ENCODE measurements at places on chromosomes 7 and 10.

GRCh38 chr7:18638594-18639452 is 143.3 kb downstream of the HDAC9 start:
- DNase-seq, result no peak

DNA sequence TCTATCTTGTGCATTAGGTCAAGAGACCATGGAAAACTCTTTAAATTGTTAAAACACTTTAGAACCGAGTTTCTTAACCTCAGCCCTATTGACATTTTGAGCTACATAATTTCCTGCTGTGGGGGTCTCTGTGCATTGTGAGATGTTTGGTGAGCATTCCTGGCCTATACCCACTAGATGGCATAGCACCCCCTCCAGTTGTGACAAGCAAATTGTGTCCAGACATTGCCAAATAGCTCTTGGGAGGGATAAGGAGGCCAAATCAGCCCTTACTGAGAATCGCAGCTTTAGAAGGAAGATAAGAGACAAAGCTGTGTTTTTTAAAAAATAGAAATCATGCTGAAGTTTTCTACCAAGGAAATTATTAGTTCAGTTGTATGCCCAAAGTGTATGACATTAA is 1158.5 kb upstream of the C7orf33 start:
- no peak for DNase-seq

- DNase-seq, result no peak
Observed at GRCh38 chr10:48477616-48478015, 127.3 kb downstream of the ARHGAP22 start.

DNA sequence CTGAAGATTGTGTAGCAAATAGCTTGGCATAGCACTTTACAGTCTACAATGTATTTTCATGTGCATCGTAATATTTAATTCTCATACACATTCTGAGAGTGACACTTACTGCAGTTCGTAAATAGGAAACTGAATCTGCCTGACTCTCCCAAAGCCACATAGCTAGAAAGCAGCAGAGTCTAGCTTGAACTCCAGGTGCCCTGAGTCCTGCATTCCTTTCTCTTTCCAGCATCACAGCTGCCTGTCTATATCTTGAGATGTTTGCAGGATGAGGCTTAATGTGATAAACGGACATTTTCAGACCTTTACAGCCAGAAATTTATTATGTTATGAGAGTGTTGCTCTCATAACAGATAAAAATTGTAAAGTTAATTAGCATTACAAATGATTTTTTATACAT is 132.9 kb upstream of the PLXDC2 start:
- no peak for DNase-seq

DNA sequence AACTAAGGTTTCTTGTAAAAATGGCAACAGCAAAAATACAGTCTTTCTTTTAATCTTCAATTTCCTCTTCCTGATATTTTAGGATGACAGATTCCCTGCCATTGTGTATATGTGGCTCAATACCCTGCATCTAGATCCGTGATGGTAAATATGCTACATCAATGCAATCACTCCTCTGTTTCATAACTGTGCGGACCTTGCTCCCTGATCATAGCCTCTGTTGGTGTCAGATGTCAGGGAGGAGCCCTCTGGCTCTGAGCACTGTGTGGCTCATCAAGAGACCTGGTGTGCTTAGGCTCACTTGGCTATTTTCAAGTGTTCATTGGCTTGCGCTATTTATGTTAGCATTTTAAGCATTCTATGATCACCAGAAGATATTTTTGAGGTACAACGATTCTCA is 33.0 kb upstream of the AGR3 start:
- DNase-seq, result no peak

DNA sequence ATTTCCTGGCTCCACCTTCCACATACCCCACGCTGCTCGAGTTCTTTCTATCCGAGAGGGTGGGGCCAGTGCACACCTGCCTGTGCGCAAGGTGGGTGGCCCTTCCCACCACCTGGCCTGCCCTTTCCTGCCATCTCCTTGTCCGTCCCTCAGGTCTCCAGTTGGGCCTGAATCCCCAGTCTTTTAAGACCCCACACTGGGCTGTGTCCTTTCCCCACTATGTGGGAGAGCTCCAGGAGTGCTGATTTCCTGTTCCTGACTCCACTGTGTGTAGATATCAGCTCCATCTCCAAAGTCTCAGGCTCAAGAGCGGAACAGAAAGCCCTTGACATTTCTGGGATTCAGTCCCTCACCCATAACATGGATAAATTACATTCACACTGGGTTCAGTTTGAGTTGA is 20.1 kb downstream of the LHPP start:
- no peak for DNase-seq

DNA sequence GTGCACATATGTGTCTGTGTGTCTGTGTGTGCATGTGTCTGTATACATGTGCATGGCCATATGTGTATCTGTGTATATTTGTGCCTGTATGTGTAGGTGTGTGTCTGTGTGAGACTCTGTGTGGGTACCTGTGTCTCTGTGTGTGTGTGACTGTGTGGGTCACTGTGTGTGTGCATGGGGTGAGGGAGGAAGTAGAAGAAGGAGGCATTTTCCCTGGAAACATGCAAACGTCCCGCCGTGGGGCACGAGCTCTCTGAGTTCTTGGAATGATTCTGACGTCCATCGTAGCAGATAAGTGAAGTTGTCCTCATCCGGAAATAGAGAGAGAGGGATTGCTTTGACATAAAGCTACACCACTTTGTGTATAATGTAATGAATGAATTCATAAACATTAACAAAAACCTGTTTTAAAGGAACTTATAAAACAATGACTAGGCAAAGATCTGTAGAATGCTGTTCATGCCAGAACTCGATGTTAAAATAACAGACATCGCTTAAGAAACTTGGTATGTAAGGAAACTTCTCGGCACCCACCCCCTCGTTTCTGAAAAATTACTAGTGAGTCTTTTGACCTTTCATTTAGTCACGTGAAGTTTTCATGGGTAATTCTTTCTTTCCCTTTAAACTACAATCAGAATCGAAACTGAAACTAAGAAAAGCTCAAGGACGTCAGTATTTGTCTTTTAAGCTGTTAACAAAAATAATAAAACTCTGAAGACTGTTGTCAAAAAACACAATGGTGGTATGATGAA is 43.6 kb upstream of the KLF6 start:
- no peak for DNase-seq

GRCh38 chr7:157905651-157906461 is 569.1 kb downstream of the DNAJB6 start:
- peak; percentile 81 for DNase-seq

GRCh38 chr7:44325811-44326241 is 432 bp upstream of the CAMK2B start:
- peak; percentile 28 for DNase-seq

GRCh38 chr7:99170730-99171074 is 26.8 kb upstream of the SMURF1 start:
- no peak for DNase-seq

GRCh38 chr7:36037121-36037662 is 115.9 kb upstream of the EEPD1 start:
- no peak for DNase-seq

DNA sequence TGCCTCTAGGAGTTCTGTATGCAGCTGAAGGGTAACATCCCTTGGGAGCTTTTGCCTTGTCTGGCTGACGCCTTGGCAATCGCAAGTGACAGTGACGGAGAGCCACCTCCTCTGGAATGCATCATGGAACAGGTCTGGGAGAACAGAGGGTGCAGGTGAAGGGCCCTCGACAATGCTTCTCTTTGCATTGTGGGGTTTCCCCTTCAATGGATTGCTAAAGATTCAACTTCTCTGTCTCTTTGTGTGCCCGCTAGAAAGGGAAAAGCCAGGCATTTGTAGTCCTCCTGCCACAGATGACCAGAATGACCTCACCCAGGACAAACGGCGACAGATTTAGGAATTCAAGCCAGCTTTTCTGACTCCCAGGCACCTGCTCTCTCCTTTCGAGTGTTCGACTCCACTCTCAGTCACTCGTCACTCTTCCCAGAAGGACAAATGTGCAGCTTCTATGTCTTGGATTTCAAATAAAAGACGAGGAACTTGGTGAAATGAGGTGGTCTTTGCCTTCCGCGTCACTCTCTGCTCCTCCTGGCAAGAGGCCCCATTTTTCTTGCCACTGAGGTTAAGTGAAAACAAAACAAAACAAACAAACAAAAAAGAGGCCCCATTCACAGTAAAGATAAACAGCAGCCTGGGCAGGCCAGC is 26.1 kb downstream of the IL2RA start:
- DNase-seq, result no peak

DNA sequence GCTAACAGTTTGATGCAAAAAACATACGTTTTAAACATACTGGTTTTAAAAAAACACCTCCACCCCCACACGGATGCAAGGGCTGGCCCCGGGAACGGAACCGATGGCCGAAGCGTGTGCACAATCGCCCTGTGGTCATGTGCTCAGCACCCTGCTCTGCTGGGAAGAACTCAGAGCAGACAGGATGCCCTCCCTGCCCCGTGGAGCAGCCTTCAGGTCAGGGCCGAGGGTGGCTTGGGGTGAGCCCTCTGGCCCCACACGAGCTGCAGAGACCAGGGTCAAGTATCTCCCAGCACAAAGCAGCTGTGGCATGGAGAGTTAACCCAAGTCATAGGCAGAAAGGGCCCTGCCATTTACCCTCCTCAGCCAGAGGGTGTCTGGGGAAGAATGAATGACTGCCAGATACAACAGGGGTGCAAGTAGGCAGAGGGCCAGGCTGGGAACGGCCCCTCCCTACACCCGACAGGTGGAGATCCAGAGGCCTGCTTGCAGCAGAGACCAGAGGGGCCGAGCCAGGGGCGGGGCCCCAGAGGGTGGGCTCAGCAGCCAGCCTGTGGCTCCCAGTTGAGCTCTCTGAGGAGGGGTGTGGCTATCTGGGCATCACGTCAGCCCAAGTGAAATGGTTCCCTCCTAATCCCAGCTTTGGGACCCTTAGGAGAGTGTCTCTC is 56.8 kb downstream of the ZRANB1 start:
- DNase-seq, result no peak

- peak; percentile 63 for DNase-seq
Observed at GRCh38 chr7:82740246-82740848, 296.8 kb upstream of the CACNA2D1 start.

- no peak for DNase-seq
Observed at GRCh38 chr7:108376206-108376605, 80.0 kb downstream of the NRCAM start.

- DNase-seq, result no peak
Observed at GRCh38 chr10:67602268-67602950, 93.6 kb downstream of the CTNNA3 start.

GRCh38 chr10:102492344-102492939 is 10.1 kb downstream of the ACTR1A start:
- no peak for DNase-seq

GRCh38 chr7:103990991-103991390 is 1.5 kb upstream of the RELN start:
- DNase-seq, result no peak

- DNase-seq, result no peak
Observed at GRCh38 chr10:47239211-47239610, 60.8 kb upstream of the GDF10 start.

DNA sequence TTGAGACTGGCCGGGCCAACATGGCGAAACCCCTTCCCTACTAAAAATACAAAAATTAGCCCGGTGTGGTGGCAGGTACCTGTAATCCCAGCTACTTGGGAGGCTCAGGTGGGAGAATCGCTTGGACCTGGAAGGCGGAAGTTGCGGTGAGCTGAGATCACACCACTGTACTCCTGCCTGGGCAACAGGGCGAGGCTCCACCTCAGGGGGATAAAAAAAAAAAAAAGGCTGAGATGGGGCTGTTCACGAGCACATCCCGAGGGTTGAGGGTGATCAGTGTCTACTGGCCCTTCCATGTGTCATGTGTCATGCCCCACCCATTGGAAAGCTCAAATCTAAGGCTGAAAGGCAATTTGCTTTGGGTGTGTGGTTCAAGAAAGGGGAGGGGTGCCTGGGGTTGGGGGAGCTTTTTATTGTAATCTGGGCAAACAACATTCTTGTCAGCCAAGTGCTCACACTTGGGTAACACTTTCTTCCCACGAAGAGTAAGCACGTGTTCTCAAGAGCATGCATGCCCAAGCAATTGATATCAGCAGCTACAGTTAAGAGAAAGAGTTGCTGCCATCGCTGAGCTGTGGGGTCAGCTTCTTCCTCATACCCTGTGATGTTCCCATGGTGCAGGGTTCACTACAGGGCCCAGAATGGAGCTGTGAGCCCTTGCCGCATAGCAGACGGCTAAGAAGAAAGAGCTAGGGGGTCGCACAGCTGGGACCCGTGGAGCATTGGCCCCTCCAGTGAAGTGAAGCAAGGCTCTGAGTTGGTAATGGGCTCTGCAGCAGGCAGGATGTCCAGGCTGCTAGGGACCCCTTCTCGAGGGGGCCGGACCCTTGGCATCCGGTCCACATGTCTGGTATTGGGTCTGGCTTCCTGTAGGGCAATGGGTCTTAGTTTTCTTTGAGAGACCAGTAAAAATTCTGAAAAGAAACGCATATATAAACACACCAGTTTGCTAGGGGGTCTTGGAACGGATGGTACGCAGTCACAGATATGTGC is 9.9 kb upstream of the ACSL5 start:
- no peak for DNase-seq

DNA sequence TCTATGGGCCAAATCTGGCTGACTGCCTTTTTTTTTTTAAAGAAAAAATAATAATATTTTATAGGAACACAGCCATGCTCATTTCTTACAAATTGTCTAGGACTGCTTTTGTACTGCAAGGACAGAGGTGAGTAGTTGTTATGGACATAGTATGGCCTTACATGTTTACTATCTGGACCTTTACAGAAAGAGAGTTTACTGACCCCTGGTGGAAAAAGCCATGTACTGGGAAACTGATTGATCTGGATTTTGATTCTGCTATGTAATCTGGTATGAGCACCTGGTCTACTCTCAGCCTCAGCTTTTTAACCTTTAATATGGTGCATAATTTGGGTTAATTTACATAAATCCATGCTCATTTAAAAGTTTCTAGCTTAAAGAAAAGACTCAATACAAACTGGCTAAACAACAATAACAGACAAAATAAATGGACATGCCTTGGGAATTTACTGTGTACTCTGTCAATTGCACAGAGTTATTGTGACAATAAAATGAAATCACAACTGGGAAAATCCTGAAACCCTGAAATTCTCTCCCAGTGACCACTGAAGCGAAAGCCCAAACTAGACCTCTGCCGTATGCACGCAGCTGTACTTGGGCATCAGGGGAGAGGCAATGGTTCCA is 260.7 kb downstream of the BMPER start:
- DNase-seq, result peak; percentile 35

GRCh38 chr7:24492576-24492975 is 80.7 kb upstream of the PALS2 start:
- no peak for DNase-seq

- DNase-seq, result no peak
Observed at GRCh38 chr10:127698886-127699285, 38.1 kb upstream of the FOXI2 start.

- no peak for DNase-seq
Observed at GRCh38 chr10:101630633-101630920, 42.5 kb downstream of the DPCD start.

GRCh38 chr7:135448753-135449152 is 61.1 kb downstream of the CNOT4 start:
- no peak for DNase-seq

- no peak for DNase-seq
Observed at GRCh38 chr7:125899577-125899976, 970.0 kb upstream of the POT1 start.

DNA sequence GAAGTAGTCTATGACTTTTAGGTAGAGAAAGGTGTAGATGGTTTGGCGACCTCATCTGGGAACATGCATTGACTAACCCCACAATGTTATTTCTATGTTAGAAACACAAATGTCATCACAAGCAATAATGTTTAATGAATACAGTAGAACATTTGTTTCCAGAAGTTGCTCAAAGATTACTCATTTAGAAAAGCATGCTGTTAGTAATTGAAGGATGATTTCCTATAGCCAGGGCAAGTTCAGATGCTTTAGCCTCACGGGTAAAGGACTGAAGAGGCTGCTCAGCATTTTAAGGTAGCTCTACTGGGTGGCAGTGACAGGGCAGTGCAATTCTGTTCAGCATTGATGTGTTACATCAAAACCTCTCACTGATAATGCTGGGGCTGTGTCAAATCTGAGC is 199.3 kb upstream of the FZD1 start:
- no peak for DNase-seq
